ENCODE measurements at places on chromosomes 5 and 9.

DNA sequence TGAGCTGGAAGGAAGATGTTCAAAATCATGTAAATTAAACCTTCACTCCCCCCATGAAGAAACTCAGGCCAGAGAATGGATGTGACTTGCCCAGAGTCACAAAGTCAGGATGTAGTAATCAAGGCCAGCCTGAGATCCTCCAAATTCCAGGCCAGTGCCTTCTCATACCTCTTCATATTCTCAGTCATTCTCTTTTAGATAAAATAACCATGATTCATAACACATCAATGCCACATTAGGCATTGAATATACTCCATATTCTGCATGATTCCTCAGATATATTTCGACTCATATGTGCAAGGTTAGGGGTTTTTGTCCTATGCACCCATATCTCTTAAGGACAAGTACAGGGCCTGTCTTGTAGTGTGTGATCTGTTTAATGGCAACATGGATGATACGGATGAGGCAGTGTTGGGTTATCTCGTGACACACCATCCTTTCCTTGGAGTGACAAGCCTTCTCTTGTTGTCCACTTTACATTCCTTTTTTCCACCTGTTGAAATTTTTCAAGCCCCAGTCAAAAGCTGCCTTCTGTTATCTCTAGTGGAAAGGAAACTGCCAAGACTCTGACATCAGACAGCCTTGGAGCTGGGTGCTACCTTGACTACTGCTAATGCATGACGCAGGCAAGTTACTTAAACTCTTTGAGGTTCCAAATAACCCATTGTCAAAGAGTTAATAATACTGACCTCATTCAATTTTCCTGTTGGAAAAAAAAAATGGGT is 227.5 kb upstream of the NR4A3 start:
- DNase-seq = no peak

DNA sequence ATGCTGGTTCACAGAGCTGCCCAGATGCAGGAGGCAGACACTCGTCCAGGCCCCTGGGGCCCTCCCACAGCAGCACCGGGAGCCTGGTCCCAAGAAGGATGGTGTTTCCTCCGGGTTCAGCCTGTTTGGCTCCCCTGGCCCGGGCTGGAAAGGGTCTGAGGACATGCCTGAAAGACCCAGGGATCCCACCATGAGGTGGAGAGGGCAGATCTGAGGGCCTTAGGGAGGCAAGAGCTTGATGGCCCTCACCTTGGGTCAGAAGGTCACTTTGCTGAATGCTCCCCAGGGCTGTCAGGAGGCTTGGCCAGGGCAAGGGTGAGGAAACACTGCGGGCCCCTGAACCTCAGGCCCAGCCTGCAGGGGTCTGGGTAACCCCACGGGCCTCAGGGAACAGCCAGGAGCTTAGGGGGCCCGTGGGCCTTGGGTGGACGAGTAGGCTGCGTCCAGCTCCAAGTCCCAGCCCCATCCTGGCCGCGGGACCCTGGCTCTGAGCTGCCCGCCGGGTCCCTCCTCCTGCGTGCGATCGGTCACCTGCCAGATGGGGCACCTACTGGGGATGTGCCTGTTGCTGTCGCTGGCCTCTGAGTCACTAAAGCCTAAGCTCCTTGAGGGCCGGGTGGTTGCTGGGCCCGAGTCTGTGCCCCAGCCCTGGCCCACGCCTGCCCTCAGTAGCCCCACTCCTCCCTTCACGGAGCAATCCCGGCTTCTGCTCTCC is 106.2 kb downstream of the ZNF354C start:
- DNase-seq = no peak

GRCh38 chr9:134041649-134041962 is 16.3 kb downstream of the BRD3OS start:
- no peak for DNase-seq

DNA sequence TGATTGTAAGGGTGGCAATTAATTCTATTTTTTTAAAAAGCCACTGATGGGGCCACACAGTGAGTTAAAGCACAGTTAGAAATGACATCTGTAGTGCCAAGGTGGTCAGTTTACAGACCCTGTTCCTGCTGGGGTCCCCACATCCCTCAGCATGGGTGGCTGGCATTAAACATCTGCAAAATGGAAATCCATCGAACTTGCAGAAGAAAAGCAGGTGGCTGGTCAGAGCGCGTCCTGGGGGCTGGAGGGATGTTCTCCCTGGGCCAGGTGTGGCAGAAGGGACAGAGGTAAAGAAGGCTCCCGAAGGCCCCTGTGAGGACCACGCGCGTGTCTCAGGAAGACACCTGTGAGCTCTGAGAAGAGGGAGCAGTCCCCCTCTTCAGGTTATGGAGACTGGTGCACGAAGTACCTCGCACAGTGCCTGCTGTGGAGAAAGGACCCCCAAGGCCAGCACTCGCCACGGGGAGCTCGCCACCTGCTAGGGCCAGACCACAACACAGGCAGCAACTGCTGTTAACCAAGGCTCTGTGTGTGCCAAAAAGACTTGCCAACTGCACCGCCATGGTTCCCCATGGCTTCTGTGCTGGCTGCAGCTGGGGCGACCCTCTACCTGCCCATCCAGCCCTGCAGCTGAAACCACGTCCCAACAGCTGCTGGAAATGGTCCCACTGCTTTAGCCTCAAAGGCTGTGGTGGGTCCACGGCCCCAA is 65.2 kb downstream of the RASGEF1C start:
- DNase-seq = no peak

DNA sequence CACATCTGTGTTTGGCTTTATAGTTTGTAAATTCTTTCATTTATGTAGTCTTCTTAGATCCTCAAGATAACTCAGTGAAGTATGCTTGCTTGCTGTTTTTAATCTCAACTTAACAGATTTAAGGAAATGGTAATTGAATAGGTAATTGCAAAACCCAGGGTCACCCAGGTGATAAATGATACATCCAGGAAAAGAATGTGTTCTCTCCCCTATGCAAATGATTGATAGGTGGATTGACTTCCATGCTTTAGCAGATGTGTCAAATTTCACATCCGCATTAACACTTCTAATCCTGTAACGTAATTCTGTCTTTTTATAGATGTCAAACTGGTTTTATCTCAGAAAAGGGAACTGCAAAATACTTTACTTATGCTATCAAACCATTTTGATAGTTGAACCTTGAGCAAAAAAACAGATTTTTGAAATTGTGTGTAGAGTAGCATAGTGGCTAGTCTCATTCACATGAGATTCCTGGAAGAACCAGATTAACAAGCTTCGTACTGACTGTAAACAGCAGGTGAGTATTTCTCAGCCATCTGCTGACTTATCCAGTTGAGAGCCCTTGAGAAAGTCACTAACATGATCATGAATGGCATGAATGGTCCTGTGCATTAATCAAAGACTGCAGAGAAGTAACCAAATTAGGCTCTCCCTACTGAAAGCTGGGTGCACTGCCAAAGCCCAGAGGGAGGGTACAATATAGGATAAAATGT is 86.7 kb upstream of the PAM start:
- DNase-seq = no peak

DNA sequence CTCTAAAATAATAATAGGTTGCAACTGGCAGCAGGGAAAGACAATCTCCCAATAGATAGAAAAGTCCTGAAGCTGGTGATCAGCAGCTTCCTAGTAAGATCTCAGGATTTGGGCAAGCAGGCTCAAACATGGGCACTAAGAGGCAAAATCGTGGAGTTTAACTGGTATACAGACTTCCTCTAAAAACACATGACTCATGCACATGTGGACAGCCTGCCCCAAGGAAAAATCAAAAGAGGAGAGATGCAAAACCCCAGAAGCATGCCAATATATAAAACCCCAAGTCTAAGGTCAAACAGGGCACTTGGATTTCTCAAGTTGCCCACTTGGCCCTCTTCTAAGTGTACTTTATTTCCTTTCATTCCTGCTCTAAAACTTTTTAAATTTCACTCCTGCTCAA is 62.8 kb downstream of the CDKN2A start:
- no peak for DNase-seq

GRCh38 chr9:935348-935965 is 41.0 kb upstream of the DMRT3 start:
- DNase-seq = peak; percentile 1

DNA sequence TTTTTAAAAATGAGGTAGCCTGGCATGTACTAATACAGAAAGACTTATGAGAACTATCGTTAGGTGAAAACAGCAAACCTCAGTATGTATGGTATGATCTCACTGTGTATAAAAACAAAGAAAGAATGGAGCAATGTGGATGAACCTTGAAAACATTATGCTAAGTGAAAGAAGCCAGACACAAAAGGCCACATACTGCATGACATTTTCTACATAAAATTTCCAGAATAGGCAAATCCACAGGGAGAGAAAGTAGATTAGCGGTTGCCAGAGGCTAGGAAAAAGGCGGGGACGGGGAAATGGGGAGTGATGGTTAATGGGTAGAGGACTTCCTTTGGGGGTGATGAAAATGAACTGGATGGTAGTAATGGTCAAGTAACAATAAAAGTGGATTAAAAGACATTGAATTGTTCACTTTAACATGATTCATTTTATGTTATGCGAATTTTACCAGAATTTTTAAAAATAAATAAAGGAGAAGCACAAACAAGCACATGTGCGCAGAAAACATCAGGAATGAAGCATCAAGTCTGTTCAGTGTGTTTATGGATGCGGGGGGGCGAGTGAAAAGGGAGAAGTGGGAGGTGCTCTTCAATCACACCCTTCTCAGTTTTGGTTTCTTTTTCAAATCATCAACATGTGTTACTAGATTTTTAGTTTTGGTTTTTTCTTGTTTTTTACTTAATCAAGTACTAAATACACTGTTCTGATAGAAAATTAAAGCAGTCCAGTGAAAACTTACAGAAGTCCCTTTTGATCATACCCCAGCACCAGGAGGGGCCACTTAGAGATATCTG is 16.3 kb downstream of the ROR2 start:
- DNase-seq = peak; percentile 89

- DNase-seq = no peak
Measured at GRCh38 chr9:110465190-110465589, 114.4 kb downstream of the SVEP1 start.

- no peak for DNase-seq
Measured at GRCh38 chr9:97759581-97760288, 62.6 kb upstream of the XPA start.

DNA sequence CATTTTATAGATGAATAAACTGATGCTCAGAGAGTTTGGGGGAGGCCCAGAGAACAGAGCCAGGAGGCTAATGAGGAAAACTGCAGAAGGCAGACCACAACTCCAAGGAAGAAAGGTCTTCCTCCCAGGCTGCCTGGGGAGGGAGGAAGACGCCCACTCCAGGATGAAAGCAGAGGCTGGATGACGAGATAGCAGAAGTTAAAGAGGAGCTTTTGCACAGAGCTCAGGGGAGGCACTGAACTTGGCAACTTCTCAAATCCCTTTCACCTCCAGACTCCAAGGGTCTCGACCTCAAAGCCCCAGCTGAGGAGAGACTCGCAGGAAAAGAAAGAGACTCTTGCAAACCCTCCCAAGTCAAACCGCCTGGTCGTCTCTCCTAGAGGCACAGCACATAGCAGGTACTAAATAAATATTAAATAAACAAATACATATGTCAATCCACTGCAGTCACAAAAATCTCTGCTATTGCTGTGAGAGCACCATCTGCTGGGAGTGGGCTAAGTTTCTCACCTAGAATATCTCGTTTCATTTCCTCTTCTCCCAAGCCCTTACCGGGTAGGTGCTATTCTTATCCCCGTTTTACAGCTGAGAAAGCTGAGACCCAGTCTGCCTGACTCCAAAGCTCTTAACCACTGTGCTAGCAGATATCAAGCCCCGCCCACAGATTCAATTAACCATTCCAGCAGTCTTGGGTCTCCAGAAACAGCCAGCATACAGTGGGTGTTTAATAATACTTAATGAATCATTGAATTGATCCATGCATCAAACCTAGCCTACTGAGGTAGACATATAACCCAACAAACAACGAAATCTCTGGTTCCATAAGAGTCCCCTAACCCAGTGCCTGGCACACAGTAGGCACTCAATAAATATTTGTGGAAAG is 97.8 kb upstream of the HAND1 start:
- DNase-seq = no peak

GRCh38 chr9:16653491-16654399 is 216.7 kb downstream of the BNC2 start:
- DNase-seq = peak; percentile 52

- DNase-seq = no peak
Measured at GRCh38 chr9:112103405-112103804, 71.7 kb downstream of the SUSD1 start.

DNA sequence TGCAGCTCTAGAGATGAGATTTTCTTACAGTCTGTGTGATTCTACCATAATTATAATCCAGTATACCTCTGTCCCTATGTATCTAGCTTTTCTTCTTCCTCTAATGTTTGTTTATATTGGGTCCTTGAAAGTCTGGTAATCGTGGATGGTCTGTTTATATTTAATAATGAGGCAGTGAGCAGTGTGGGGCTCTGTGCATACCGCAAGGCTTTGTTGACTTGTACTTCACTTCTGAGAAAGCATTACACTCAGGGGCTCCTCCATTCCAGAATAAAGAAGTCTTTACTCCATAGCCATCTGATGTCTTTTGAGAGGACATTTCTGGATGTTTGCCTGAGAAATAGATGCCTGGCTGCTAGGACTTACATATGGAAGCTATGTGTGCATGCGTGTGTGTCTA is 4.5 kb upstream of the MPDZ start:
- DNase-seq = peak; percentile 38

- DNase-seq = no peak
Measured at GRCh38 chr9:12955510-12956163, 180.8 kb downstream of the LURAP1L start.

GRCh38 chr5:149646564-149646963 is 65.3 kb downstream of the ARHGEF37 start:
- peak; percentile 20 for DNase-seq

DNA sequence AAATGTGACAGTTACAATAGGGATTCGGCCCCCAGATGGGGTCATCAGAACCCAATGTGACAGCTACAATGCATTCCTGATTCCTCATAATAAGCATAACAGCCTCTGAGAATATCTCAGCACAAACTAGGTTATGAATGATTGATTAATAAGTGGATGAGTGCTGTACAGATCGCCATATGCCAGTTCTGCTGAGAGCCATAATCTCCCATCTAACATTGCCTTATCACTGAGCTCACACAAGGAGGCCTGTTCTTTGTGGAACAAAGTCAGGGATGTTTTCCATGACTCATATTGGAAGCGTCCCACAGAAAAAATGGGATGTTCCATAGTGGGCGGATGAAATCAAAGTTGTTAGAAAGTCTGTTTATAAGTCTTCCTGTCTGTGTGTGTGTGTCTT is 89.6 kb downstream of the KIF4B start:
- peak; percentile 71 for DNase-seq

DNA sequence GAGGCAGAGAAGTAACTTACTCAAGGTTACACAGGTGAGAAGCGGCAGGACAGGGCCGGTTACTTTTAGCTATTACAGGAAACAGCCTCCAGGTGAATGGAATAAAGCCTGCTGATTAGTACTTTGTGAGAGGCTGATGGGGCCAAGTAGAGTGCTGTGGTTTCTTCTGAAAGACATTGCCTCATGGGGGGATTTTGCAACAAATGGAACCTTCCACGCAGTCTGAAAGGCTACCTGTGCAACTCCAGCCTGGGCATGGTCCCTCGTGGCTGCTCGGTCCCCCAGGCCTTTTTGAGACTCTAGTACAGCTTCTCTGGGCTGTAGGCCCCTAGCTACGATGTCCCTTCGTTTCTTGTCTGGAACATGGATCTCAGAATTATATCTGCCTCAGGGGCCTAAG is 2.0 kb downstream of the TMEM268 start:
- peak; percentile 20 for DNase-seq

- DNase-seq = no peak
Measured at GRCh38 chr9:90793729-90794128, 7.9 kb upstream of the SYK start.

GRCh38 chr5:1312206-1312605 is 17.3 kb upstream of the TERT start:
- no peak for DNase-seq
